Caudate nucleus (tissue), 63 donors: ENCODE measurements at places on chromosomes 1 and 21.

DNA sequence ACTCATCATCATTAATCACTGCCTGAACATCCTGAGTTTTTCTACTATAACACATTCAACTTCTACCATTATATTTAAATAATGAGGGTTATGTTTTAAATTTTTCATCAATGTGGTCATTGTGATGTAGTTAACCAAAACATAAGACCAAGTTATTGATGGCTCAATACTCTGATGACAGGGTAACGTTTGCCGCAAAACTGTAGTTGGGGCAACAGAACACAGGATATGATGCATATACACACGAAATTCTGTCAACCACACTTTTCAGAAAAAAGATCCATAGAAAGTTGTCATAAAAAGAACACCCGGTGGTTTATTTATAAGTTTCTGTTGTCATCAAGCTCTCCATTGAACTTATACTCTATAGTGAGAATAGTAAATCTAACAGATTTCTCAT, 121.7 kb upstream of the COL11A1 start:
- no peak for DNase-seq

- no peak for DNase-seq
Observed at GRCh38 chr1:165116171-165116570, 240.3 kb downstream of the LMX1A start.

- DNase-seq, result no peak
Observed at GRCh38 chr1:37373413-37373812, 101.0 kb upstream of the ZC3H12A start.

DNA sequence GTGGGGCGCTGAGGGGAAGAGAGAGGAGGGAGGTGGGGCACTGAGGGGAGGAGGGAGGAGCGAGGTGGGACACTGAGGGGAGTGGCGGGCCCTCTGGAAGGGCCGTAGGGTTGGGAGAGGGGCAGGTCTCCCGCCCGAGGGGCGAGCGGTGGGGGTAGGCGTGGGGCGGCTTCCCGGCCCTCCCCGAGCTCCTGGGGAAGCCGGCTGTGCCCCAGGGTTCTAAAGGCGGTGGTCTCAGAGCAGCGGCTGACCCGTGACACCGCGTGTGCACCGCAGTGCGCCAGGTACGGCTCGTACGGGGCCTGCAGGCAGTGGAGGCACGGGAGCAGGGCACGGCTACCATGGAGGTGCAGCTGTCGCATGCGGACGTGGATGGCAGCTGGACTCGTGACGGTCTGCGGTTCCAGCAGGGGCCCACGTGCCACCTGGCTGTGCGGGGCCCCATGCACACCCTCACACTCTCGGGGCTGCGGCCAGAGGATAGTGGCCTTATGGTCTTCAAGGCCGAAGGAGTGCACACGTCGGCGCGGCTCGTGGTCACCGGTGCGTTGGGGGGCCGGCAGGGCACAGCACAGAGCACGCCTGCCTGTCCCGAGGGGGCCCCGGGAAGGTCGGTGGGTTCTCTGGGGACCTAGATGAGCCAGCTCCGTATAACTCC, 68.5 kb downstream of the OBSCN start:
- DNase-seq, result no peak

DNA sequence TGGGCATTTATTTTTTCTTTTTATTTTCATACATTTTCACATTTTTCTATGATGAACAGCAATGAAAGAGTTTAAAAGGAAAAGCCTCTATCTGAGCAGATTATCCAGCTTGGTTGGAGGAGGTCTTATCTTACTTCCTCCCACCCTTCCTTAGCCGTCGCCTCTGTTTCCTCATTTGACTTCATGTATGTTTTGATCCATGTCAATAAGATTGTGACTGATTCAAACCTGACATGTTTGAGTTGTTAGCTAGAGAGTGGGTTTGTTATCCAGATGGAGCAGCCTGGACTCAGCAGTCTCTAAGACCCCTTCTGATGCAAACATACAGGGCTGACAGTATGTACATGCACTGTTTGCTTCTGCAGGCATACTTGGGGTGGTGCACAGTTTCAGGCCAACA, 31.2 kb downstream of the MACO1 start:
- no peak for DNase-seq

DNA sequence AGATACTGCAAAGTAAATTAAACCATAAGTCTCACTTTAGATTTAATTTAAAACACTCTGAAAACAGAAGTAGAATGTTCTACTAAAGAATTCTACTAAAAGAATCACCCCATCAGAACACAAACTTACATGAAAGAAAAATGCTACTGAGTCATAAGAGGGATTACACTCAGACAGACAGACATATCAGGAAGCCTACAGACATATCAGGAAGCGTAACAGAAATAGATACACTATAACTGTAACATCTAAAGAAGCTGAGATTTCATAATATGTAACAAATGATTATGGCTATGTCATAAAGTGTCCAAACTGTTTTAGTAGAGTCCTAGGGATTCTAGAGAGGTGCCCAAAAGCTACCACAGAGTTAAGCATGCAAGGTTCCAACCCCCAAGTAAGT, 23.9 kb downstream of the FOXJ3 start:
- DNase-seq, result no peak

- no peak for DNase-seq
Observed at GRCh38 chr1:185864889-185865517, 130.8 kb downstream of the HMCN1 start.

DNA sequence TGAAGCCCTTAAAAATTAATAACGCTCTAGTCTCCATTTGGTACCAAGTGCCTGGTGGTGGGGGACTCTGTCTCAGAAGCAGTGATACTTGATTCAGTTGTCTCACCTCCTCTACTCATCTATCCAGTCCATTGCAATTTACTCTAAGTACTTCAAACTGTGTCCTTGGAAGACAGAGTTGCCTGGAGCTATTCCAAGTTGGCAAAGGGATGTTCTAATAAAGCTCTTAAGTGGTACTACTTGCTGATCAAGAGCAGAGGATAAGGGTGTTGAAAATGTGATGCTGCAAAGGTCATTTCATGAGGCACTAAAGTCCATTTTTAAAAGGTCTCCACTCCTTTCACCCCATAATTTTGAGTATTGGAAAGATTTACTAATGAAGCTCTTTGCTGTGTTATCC, 142.2 kb downstream of the NFIA start:
- no peak for DNase-seq

GRCh38 chr1:31387612-31388011, 14.7 kb upstream of the FABP3 start:
- no peak for DNase-seq

- DNase-seq, result no peak
Observed at GRCh38 chr1:118485757-118486156, 300.7 kb upstream of the SPAG17 start.

DNA sequence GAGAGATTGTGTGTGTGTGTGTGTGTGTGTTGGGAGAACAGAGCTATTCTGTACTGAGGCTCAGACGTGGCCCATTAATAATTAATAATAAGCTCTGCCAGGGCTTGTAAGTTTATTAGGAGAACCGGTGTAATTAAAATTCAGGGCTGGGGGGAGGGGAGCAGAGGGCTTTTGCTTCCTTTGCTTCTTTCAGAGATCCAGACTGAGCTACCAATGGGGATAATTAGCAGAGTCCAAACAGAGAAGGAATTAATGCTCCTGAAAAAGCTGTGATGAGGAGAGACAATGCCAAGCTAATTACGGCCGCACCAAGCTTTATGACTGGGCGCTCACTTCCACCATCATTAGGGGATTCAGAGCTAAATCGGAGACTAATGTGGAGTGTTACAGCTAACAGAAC, 4.5 kb downstream of the SYT6 start:
- DNase-seq, result no peak

- no peak for DNase-seq
Observed at GRCh38 chr21:42636520-42637266, 16.7 kb upstream of the PDE9A start.

GRCh38 chr1:218473522-218473921, 128.4 kb downstream of the TGFB2 start:
- DNase-seq, result no peak

DNA sequence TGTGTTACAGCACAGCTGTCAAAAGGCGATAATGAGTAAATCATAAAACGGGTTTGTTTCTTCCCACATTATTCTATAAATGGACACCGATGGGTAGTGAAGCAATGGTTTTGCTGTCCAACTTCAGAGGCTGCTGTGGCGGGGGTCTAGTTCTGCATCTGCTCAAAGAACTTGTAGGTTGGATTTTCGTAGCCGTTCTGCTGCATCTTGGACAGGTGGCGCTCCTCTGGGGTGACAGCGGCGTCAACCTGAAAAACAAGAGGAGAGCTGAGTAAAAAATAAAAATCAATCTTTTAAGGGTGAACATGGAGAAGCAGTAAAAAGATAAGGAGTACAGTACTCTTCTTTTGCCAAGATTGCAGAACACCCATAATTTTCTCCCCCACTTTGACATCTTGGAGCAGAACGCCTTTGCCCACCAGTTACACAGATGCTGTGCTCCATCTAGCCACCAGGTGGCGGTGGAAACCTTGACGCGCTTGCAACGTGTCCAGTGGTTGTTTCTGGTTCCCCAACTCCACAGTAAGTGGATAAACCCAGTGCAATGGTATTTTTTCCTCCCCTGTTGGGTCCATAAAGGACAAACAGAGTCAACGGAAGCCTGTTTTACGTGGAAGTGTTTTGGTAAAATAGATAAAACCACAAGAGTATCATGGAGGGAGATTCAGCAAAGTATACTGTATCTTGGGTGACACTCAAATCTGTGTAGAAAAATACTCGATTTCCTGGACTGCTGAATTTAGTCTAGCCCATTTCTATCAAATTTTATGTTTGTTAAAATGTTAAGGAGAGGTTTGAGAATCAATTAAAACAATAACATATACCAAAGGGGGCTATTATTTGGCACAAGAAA, 147.0 kb downstream of the GABPA start:
- peak; percentile 69 for DNase-seq

DNA sequence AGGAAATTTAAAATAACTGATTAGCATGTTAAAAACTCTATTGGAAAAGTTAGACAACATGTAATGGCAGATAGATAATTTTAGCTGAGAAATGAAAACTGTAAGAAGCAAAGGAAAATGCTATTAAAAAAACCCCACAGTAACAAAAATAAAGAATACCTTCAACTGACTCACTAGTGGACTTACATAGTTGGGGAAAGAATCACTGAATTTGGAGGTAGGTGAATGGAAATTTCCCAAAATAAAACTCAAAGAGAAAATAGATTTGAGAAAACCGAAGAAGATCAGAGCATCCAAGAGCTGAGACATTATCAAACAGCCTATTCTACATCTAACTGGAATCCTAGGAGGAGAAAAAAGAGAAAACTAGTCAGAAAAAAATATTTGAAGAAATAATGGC, 34.7 kb downstream of the PDE4B start:
- no peak for DNase-seq

DNA sequence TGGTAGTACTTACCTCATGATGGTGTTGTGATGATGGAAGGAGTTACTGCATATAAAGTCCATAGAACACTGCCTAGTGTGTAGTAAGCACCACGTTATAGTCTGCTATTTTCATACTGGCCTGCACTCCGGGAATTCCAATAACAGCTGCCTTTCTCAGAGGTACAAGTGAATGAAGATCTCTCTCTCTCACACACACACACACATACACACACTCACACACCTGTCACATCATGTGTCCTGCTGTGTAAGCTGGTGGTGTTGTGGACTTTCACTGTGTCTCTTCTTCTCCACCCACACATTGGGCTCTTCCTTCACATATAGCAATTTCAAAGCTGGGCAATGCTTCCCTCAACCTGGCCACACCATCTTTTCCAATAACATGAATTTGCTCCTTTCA, 33.4 kb upstream of the ST6GALNAC5 start:
- DNase-seq, result no peak

GRCh38 chr1:48678710-48679505, 97.8 kb downstream of the BEND5 start:
- no peak for DNase-seq

DNA sequence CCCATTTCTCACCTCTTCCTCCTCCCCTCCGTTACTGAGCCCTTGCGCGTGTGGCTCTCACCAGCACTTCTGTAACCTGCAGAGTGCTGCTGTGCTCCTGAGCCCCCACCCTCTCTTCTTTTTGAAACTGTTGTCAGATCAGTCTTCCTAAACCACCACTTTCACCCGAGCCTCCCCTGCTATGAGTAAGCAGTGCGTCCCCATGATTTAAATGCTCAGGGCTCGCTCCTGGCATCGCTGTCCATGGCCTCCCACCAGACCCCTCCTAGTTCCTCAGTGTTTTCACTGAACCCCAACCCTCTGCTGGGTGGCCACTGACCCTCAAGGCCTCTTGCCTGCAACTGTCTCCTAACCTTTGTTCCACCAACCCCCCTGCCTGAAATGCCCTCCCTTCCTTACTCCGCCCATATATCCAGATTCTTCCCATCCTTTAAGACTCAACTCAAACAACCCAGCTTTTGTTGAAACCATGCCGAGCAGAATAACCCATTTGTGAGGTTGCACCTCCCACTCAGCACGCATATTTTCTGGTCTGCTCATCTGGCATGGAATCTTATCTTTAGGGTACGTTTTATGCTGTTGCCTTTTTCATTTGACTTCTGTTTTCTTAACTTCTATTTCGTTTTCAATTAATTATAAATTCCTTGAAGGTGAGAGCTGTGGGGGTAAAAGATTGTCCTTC, 64.5 kb upstream of the FAM3B start:
- no peak for DNase-seq

GRCh38 chr1:206637605-206638004, 2.3 kb downstream of the DYRK3 start:
- DNase-seq, result no peak

GRCh38 chr1:197902131-197902453, 338 bp upstream of the C1orf53 start:
- DNase-seq, result no peak

- DNase-seq, result no peak
Observed at GRCh38 chr1:200673952-200674823, 4.5 kb upstream of the DDX59 start.

DNA sequence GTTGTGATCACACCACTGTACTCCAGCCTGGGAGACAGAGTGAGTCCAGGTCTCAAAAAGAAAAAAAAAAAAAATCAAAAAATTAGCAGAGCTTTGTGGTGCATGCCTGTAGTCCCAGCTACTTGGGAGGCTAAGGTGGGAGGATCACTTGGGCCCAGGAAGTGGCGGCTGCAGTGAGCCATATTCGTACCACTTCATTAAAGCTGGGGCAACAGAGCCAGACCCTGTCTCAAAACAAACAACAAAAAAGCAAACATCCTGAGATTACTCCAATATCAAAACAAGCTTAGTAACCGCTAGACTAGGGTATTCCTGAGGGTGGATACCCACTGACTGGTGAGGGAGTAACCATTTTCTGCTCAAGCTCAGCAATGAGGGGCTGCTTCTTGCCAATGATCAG, 12.9 kb upstream of the THRAP3 start:
- DNase-seq, result no peak

GRCh38 chr1:39566441-39567137, 10.0 kb downstream of the PABPC4 start:
- DNase-seq, result no peak

- no peak for DNase-seq
Observed at GRCh38 chr1:170203693-170204092, 57.9 kb downstream of the NTMT2 start.
